Ammon's horn (tissue), 1 donor: ENCODE measurements at places on chromosomes 16 and 17.

- DNase-seq, result no peak
Measured at GRCh38 chr17:8059131-8059530, 20.3 kb downstream of the ALOX15B start.

DNA sequence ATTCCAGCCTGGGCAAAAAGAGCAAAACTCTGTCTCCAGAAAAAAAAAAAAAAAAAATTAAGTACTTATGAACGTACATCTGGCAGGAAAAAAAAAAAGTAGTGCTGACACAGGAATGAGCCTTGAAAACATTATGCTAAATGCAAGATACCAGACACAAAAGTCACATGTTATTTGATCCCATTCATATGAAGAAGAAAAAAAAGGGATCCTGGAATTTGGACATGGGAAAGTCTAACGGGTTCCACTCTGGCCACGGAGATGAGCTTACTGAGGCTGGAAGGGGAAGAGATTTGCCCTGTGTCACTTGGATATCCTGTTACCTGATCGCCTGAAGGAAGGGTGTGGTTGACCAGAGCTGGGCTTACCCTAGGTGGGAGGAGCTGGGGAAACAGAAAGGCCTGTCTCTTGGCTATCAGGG is 251.9 kb downstream of the PARN start:
- no peak for DNase-seq

GRCh38 chr16:79168321-79168720 is 432.2 kb downstream of the MAF start:
- DNase-seq, result no peak

DNA sequence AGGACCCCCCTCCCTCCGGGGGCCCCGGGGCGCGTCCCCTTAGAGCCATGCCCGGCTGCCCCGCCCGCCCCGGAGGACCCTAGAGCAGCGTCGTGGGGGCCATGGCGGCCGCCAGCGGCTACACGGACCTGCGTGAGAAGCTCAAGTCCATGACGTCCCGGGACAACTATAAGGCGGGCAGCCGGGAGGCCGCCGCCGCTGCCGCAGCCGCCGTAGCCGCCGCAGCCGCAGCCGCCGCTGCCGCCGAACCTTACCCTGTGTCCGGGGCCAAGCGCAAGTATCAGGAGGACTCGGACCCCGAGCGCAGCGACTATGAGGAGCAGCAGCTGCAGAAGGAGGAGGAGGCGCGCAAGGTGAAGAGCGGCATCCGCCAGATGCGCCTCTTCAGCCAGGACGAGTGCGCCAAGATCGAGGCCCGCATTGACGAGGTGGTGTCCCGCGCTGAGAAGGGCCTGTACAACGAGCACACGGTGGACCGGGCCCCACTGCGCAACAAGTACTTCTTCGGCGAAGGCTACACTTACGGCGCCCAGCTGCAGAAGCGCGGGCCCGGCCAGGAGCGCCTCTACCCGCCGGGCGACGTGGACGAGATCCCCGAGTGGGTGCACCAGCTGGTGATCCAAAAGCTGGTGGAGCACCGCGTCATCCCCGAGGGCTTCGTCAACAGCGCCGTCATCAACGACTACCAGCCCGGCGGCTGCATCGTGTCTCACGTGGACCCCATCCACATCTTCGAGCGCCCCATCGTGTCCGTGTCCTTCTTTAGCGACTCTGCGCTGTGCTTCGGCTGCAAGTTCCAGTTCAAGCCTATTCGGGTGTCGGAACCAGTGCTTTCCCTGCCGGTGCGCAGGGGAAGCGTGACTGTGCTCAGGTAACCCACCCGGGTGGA is 759 bp downstream of the ALKBH5 start:
- DNase-seq, result peak; percentile 74

DNA sequence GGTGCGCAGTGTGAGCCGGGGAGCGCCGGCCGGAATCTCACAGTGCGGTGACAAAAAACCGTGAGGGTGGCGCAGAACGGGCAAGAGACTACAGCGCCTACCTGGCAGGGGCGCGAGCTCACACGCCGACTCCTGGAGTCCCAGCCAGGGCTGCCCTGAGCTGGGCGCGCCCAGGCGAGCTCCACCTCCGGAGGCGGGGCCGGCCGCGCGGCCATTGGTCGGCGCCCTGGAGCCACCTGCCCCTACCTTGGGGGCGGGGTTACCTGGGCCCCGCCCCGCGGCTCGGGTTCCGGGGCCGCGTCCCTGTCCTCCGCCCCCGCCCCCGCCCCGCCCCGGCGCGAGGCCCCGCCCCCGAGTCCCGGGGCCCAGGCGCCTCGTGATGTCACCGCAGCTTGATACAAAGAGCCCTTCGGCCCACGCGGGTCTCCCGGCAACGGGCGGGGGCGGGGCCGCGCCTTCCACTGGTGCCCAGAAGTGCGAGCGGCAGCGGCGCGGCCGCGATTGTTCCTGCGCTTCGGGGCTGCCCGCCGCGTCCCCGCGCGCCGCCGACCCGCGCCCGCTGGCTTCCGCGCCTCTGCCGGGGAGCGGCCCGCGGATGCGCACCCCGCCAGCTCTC is 96.3 kb downstream of the RAB11FIP4 start:
- peak; percentile 92 for DNase-seq

DNA sequence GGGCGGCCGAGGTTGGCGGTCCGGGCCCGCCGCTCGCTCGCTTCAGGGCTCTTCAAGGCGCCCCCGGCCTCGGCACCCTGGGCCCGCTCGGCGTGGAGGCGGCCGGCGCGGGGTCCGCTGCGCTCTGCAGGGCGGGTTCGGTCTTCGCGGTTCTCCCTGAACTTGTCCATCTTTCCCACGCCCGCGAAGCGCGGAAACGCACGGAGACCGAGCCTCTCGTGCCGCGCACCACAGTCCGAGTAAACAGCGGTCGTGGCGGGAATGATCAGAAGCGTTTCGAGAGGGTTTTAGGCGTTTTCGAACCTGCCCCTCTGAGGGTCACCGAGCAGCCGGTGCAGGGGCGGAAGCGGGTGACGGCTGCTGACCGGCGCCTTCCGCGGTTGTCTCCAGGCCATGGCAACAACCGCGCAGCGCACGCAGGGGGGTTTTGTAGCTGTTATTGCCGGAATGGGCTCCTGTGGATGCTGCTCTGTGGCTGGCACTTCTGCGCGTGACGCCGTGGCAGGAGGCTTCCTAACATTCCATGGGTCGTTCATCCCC is 414 bp downstream of the NARF start:
- DNase-seq, result no peak

DNA sequence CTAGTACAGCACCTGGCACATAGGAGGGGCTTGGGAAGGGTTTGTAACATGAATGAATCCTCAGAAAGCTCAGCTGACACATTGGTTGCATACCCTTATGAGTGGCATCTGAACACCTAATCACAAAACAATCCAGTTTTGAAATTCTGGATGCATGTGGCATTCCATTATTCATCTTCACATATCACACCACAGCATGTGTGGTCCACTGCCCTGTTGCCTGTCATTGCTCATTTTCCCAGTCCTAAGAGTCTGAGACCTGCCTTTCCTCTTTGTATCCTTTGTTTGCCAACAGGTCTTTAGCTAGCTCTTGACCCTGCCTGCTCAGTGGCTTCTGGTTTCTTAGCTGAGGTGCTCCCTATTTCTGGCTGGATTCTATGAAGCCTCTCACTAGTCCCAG is 170.8 kb upstream of the ASIC2 start:
- no peak for DNase-seq

DNA sequence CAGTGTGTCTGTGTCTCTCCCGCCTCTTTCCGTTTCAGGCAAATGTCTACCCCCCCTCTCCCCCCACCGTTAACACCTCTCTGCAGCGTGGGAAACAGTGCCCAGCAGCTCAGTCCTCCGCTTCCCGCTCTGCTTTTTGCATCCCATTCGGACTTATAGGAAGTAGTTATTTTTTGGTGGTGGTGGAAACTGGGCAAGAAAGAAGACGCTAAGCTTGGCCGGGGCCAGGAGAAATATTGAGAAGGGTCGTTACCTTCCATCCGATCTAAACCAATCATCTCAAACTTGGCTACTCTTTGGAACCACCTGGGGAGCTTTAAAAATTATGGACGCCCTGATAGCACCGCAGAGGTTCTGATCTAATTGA is 499 bp upstream of the HLF start:
- DNase-seq, result no peak

DNA sequence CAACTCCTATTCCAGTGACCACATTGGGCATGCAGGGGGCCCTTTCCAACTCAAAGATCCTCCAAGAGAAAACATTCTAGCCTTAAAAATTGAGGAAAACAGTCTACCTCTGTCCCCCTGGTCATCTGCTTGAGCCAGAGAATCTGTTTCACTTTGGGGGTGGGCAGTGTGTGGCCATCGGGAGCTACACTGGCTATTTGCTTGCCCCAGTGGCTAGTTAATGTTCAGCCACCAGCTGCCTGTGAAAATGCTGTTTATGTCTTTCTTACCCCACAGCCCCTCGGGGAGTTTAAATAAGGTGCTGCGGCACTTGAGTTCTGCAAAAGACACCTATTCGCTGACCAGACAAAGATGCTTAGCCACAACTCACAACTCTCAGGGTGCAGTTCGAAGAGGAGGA is 43.4 kb downstream of the GNAO1 start:
- DNase-seq, result no peak

DNA sequence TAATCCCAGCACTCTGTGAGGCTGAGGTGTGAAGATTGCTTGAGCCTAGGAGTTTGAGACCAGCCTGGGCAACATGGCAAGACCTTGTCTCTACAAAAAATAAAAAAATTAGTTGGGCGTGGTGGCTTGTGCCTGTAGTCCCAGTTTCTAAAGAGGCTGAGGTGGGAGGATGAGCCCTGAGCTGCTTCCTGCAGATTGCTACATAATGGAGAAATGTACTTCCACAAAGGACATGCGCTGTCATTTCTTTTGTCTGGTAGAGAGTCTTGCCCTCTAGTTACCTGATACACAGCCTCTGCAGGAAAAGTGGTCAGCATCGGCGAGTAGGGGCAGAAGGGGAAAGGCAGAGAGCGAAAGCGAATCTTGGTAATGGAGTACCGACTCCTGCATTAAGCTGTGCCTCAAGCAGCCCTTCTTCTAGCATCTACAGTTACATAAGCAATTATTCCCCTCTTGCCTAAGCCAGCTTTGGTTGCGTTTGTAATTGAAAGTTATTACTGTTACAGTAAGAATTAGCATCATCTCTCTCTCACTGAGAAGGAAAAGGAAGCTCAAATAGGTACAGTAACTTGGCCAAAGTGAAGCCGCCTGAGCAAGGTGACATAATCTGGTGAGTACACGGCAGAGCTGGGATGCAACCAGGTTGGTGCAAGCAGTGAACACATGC is 18.5 kb upstream of the GGA2 start:
- DNase-seq, result no peak

DNA sequence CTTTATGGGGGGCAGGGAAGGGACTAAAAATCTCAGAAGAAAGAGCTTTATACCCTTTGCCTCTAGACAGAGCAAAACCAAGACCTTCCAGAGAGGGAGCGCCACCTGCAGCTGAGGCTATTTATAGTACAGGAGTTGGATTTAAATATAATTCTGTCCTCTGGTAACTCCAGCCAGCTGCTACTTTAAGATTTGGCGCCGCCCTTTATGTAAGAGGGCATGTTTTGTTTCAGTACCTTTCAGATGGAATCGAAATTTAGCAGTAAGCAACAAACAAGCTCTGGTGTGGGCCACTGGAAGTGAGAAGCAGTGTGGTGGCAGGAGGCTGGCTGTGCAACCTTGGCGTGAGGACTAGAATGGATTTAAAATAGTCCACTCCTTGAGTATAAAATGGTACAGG is 5.2 kb upstream of the GUCY2D start:
- DNase-seq, result no peak

- peak; percentile 99 for DNase-seq
Measured at GRCh38 chr17:7014261-7014994, 2.0 kb downstream of the RNASEK start.

- no peak for DNase-seq
Measured at GRCh38 chr17:48641541-48642058, 15.4 kb upstream of the HOXB9 start.

- DNase-seq, result no peak
Measured at GRCh38 chr16:75572864-75573542, 6.8 kb downstream of the GABARAPL2 start.

- DNase-seq, result no peak
Measured at GRCh38 chr17:42530952-42531454, 5.0 kb upstream of the NAGLU start.

- no peak for DNase-seq
Measured at GRCh38 chr17:58224315-58224714, 5.3 kb upstream of the MKS1 start.

GRCh38 chr16:53771655-53772497 is 67.9 kb downstream of the FTO start:
- no peak for DNase-seq

DNA sequence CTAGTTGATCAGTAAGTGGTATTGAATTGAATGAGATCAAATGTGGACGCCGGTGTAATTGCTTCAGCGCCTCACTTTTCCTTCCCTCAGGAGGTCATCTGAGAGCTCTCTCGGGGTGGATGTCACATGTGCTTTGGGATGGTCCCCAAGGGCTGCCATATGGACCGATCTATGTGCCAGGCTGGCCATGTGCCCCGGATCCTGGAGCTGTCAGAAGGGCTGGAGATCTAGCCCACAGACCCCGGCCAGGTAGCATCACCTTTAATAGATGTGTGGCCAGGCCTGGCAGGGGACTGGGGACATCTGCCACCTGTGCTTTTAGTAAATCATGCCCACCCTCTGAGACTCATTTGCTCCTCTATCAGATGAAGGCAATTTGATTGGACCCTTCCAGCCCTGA is 95.3 kb upstream of the CRHR1 start:
- DNase-seq, result no peak

GRCh38 chr16:56710181-56710737 is 19.7 kb upstream of the NUP93 start:
- DNase-seq, result no peak

GRCh38 chr17:57354673-57355072 is 98.3 kb downstream of the MSI2 start:
- no peak for DNase-seq

DNA sequence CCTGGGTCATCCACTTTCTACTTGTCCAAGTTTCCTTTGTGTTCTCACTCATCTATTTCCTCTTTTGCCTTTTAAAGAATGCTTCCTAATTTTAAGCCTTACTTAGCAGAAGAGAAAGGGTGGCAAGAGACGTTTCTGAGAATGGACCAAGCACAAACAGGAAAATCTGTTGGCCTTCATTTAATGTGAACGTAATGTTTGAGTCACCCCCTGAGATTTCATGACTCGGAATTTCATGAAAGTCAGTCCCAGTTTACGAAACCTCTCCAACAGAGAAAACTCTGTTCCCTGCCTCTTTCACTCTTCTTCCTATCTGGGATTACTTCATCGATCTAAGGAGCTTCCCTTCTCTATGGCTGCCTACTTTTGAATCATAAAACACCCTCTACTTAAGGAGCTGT is at the start of gene CD300E:
Gene CD300E, minus strand, starts transcription at position 46 of the 401 bp plus-strand sequence. CDS start 117 bp downstream, outside the sequence.
- peak; percentile 10 for DNase-seq

- DNase-seq, result no peak
Measured at GRCh38 chr17:65926599-65926998, 265.3 kb downstream of the CEP112 start.

- no peak for DNase-seq
Measured at GRCh38 chr16:23206986-23207385, 24.4 kb downstream of the SCNN1G start.

- peak; percentile 66 for DNase-seq
Measured at GRCh38 chr16:83903751-83904150, 4.8 kb downstream of the MLYCD start.

GRCh38 chr17:36778448-36778847 is 158.8 kb upstream of the LHX1 start:
- no peak for DNase-seq
